ENCODE measurements at places on chromosomes 2 and 18. TPM values are rescaled to one million over a fixed set of nuclear protein-coding genes. Genes with fewer than 3 reads are reported as not detected.

PRKAG3 gene
- polyA plus RNA-seq = 33.9 TPM

RGPD4 gene
- not detected for polyA plus RNA-seq

PIEZO2 gene
- polyA plus RNA-seq = 20.7 TPM

GRCh38 chr2:219957820-219958219, 330.4 kb downstream of the SLC4A3 start:
- DNase-seq = no peak

- DNase-seq = no peak
These were observed 153.8 kb downstream of the MAP2 start for GRCh38 chr2:209577376-209578357.

- DNase-seq = no peak
These were observed 34.9 kb downstream of the MEX3C start for GRCh38 chr18:51162617-51163016.

DNA sequence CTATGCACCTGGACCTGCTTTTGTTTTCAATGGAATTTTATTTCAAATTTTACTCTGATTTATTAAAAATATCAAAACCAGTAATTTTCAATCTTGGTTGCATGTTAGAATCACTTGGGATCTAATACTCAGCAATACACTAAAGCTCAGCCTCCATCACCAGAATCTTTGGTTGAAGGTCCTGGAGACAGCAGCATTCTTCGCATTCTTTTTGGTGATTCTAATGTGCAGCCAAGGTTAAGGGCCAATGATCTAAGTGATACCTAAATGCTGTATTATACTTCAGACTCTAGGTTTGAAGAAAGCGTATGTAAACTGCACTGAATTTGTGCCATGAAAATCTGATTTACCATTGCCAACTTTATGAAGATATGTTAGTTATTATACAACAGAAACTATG, 493.1 kb downstream of the XIRP2 start:
- DNase-seq = no peak
